Stimulated activated CD4-positive, alpha-beta T cell treated with anti-CD3 and anti-CD28 coated beads, Interleukin-12 subunit alpha, Interleukin-12 subunit beta, amount 100 ng/mL, for 4 hours (primary cell): ENCODE measurements at places on chromosomes 7 and 10.

DNA sequence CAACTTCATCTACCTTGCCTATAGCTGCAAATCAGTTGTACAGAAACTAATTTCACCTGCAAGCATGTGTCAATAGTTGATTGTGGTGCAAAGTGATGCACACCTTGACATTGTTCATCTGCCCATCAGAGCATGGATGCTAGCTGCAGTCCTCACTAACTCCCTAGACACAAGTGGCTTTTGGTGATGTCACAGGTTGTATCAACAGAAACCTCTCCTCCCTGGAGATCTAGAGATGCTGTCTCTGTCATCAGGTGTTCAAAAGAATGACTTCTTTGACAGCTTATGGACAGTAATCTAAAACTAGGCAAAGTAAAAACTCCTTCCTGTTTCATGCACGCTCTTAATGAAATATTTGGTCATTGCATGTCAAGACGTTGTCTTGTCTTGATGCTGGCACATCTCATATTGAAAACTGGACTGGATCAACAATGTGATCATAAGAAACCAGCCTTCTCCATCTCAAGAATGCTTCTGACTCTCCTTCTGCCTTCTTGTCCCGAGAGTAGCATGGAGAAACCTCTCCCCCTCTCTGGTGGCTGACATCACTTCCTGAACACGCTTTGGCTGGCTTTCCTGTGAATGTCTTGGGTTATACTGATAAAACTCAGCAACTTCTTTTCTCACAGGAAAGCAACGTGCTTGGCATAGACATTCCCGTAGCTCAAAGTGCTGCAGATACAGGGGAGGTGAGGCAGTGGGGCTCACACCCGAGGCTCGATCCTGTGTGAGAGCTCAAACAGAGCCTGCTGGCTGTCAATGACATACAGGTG lies 176.2 kb upstream of the CDCA7L start:
- no peak for DNase-seq

- no peak for DNase-seq
Observed at GRCh38 chr7:23369100-23369499, 70.0 kb downstream of the MALSU1 start.

- DNase-seq = no peak
Observed at GRCh38 chr7:44059219-44060090, 5.9 kb downstream of the PGAM2 start.

- DNase-seq = peak; percentile 25
Observed at GRCh38 chr7:2954433-2954853, 89.2 kb downstream of the CARD11 start.

DNA sequence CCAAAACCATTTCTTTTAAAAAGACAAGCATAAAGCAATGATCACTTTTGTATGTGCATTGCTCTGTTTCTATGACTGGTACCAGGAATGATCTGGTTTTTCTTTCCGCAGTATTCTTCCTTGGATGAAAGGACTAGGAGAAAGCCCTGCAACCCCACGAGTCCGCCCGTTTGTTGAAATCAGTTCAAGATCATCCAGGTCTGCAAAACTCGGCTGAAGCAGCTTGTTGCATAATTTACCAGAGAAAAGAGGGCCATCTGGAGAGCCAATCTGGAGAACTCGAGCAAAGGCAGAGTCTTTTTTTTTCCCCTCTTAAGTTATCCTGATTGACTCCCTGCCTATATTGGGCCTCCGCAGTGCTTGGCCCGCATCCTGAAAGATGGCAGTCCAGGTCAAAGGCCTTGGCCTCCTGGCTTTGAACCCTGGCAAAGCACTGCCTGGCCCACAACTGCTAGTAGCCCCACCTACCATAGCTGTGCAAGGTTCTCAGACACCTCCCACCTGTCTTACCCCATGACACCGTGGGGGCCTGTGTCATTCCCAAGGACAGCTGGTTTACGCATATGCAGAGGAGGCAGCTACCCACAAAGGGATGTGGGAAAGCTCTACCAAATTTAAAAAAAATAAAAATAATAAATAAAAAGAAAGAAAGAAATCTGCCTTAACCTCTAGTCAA lies 572.2 kb downstream of the INHBA start:
- no peak for DNase-seq

GRCh38 chr7:5043661-5044060 lies 2.0 kb upstream of the RBAK start:
- no peak for DNase-seq

- DNase-seq = peak; percentile 55
Observed at GRCh38 chr10:123582084-123582989, 83.8 kb upstream of the GPR26 start.

DNA sequence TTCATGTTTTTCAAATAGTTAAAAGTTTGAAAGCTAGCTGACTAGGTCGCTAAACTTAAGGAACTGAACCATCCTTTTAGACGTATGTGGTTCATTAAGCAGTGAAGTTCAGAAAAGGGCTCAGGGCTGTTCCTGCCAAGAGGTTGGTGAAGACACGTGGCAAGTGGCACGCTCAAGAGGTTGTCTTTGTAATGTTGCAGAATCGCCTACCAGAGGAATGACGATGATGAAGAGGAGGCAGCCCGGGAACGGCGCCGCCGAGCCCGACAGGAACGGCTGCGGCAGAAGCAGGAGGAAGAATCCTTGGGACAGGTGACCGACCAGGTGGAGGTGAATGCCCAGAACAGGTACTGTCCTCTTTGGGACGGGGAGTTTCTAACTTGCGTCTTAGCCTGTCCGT lies 57.8 kb upstream of the AGBL3 start:
- no peak for DNase-seq
